AG04450 (cell line): ENCODE measurements at places on chromosomes 6 and 20.
A peak's percentile ranks its signal among the peaks of the same experiment; 100 is the strongest.

- DNase-seq, result no peak
These were observed 8.2 kb downstream of the RNF144B start for GRCh38 chr6:18395177-18395855.

GRCh38 chr6:146546443-146547043 is 2.9 kb downstream of the RAB32 start:
- peak; percentile 61 for DNase-seq

- no peak for DNase-seq
These were observed 11.0 kb upstream of the FAM210B start for GRCh38 chr20:56347628-56348304.

- no peak for DNase-seq
These were observed 10.8 kb upstream of the EEF1E1 start for GRCh38 chr6:8113131-8113654.

GRCh38 chr6:7505189-7505699 is 36.2 kb upstream of the DSP start:
- no peak for DNase-seq
